ENCODE measurements at places on chromosomes 4 and X.

- no peak for DNase-seq
Measured at GRCh38 chr4:148376151-148376550, 66.1 kb downstream of the NR3C2 start.

GRCh38 chr4:130074096-130074495 lies 978.1 kb downstream of the C4orf33 start:
- no peak for DNase-seq

DNA sequence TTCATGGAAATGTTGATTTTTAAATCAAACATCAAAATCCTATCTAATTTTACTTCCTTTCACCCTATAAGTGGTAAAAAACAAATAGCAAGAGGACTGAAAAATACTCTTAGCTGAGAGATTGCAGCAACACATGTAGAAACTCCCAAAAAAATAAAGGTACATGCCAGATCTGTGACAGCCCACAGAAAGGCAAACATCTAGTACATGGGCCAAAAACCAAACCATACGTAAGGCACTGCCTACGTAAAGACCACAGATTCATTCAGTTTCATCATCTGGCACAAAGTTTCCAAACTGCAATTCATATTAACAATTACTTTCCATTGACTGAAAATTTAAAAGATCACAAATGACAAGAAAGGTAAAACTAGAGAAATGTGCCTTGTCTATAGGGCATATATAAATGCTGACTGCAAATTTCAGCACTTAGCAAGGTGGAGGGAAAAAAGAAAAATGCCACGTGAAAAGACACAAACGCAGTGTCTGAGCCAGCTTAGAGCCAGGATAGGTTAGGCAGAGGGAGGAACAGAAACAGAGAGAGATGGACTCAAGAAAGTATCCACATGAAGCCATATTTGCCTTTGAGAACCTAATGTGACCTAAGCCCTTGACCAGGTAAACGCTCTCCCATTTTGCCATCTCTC lies 88.1 kb downstream of the TSPAN5 start:
- no peak for DNase-seq

DNA sequence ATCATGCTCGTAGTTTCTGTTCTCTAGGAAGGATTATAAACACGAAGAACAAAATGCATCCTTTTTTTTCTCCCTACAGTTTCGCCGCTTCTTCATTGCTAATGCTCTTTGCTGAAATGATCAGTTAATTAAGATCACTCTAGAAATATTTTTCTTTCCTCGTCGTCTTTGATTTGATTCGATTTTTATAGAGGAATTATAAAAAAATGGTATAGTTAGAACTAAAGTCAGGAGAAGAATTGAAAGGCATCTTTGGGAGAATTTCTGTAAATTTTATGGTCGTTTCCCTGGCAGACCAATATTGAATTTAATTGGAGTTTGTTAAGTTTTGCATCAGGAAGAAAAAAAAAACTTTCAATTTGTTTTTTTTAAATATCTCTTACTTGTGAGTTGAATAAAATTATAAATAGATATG lies 1.1 kb upstream of the NKX3-2 start:
- DNase-seq, result no peak

DNA sequence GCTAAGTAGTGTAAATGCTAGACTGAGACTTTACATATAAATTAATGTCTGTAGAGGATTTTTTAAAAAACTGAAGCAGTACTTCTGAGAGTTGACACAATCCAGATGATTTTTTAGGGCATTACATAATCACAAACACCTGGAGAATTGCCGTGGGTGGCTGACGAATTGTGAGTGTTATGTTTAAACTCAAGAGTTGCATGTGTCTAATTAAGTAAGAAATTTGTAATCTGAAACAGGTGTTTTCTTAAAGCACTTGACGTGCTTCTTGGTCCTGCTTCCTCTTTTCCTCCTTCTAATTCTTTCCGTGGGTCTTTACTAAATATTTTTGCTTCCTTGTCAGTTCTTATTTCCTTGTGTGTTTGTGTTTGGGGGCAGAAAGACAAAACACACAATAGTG lies 27.8 kb downstream of the PIR start:
- DNase-seq, result no peak

DNA sequence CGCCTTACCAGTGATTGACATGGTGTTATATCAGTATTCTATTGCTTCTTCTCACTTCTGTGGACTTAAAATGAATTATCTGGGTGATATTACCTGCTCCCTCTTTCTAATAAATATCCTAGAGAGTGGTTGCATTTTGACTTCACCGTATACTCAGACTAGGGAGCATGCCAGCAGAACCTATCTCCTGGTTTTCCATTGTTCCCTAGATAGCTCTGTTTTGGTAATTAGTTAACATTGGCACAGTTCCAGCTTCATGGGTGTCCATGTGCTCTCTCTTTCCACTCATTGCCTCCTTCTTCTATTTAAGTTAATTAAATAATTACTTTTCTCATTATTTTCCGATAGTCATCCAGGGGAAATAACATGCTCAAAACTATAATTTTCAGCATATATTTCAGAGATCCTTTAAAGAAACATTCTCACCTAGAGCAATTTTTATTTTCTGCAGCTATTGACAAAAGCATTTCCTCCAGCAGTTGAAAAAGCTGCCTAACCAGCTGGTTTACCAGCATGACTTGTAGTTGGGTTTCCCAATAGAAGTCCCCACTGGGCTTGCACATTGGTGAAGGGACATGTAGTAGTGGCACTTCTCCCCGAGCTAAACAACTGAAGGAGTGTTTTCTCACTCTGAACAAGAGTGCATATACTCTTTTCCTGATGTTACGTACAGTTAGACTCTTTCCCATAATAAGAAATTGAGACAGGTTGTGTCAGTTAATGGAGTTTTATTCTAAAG lies 27.9 kb upstream of the PAPSS1 start:
- DNase-seq, result no peak

- DNase-seq, result no peak
Measured at GRCh38 chrX:107646735-107647134, 18.4 kb downstream of the PRPS1 start.

- DNase-seq, result no peak
Measured at GRCh38 chr4:82779032-82779431, 19.6 kb downstream of the SCD5 start.

DNA sequence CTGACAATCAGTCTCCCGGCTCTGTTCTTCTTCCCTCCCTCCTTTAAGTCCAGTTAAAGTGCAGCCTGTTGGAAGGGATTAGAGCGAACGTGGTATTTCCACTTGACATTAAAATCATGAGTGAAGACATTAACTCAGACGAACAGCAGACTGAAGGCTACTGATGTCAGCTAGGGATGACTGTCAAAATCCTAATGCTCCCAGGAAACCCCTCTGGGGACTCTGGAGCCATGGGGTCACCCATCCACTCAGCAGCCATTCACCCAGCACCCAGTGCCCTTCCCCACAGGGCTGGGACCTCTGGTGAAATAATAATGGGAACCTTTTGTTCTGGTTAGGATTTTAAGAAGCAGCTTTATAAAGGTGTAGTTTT lies 113.9 kb downstream of the DRD5 start:
- DNase-seq, result no peak
